ENCODE measurements at places on chromosomes 3 and 15.

- no peak for DNase-seq
Measured at GRCh38 chr15:100114571-100114970, 227.2 kb downstream of the ADAMTS17 start.

DNA sequence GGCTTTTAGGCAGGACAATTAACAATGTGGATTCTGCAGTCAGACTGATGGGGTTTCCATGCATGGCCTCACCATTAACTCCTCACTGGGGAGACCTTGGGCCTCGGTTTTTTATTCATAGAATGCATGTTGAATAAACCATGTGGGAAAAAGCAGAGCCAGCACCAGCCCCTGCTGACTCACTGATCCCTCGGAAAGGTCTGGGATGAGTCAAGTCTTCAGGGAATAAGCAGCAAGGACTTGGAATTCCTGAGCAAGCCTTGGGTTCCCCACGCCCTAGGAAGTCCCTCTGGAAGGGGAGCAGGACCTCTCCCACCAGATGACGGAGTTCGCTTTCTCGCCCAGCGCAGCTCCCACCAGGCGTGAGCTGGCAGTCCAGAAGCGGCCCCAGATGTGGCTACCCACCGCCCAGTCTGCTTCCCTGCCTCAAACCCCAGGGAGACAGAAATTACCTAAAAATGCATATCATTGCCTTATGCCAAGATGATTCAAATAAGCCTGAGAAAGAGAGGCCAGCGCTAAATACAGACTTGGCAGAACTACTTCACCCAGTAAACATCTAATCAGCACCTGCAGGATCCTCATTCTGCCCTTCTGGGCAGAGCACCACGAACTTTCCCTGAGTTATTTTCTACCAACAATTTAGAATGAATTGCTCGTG, 45.4 kb downstream of the BTD start:
- DNase-seq, result no peak

GRCh38 chr3:96863129-96863740, 48.8 kb downstream of the EPHA6 start:
- no peak for DNase-seq

- no peak for DNase-seq
Measured at GRCh38 chr15:74889390-74889882, 406 bp upstream of the MPI start.

DNA sequence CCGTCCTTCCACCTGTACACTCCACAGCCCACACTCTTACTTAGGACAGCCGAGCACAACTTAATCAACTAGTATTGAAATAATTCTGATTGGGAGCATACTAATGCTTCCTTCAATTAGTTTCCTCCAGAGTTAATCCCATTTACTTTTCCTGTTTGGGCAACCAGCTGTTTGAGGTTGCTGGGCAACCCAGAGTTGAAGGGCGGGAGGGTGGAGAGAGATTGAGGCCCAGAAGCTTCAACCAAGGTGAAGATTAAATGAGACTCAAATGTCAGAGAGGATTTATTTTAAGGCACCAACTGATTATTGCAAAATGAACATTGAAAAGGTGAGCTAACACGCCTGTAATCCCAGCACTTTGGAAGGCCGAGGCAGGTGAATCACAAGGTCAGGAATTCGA, 428.5 kb upstream of the SEMA6D start:
- DNase-seq, result no peak

DNA sequence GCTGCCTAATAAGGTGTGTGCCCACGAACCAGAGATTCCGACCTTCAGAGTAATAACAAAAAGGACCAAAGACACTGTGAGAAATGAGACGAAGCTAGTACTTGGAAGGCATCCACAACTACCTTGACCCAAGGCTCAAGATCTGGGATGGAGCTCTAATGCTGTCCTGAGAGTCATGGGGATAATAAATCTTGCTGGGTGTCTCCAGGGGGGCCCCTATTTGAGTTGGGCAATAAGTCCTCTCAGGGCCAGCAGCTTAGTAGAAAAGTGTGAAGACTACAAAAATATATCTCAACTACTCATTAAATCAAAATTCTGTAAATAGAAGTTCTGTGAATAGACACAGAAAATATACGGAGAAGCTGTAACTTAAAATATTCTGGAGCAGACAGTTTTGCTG, 2.9 kb upstream of the NDN start:
- DNase-seq, result no peak

DNA sequence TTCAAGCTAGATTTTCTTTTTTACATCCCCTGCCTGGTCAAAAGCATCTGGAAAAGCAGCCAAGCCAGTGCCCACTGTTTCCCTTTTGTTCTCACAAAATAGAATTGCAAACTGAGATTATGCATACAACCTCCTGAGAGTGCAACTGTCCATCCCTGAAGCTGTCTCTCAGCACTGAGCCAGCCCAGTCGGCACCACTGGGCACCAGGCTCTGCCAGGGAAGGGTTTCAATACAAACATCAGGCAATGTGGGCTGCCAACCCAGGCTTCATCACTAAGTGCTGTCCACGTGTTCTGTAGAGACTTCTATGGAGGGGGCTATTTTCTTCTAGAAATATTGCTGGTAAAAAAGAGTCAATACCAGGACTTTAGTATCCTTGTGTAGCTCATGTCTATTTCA, 356.3 kb upstream of the TBL1XR1 start:
- DNase-seq, result no peak

DNA sequence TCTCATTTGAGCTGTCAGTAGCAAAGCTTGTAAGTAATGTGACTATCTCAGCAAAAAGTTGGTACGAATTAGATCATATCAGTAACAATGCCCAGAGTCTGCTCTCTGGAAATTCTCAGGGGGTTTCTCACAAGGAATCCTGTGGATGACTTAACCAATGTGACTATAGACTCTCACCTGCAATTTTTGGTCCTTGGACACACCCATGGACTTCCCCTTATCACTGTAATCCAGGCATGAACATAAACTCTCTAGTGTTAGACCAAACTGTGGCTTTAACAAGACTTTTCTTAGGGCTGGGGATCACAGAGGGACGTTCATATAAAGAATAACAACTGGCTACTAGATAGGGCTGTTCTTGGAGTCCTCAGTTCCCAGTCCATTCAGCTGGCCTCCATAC, 3.9 kb upstream of the ZNF80 start:
- no peak for DNase-seq

DNA sequence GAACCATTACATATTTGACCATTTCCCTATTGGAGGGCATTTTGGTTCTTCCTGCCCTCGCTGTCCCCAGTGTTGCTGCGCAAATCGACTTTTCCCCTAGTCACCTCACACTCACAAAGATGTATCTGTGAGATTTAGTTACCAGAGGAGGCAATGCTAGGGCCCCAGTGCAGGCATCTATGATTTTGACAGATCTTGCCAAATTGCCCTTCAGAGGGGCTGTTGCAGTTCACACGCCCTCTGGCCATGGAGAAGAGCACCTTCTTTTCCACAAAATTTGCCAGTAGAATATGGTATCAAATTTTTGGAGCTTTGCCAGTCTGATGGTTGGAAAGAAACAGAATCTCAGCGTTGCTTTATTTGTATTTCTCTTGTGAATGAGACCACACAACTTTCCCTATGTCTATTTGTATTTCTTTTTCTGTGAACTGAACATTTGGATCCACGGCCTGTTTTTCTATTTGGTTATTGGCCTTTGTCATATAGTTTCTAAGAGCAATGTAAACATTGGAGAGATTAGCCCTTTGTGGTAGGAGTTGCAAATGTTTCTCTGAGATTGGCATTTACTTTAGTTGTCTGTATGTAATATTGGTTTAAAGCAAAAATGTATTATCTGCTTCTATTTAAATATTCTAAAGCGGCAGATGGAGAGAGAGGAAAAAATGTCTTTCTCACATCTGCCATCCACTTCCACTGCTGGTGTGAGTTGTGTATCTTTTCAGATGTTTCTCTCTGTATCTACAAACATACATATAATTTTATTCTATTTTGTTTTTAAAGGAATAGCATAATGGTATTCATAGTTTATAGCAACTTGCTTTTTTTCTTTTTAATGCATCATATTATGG, 66.1 kb downstream of the DNASE1L3 start:
- no peak for DNase-seq

GRCh38 chr3:146226881-146227280, 24.0 kb downstream of the PLSCR4 start:
- DNase-seq, result no peak

DNA sequence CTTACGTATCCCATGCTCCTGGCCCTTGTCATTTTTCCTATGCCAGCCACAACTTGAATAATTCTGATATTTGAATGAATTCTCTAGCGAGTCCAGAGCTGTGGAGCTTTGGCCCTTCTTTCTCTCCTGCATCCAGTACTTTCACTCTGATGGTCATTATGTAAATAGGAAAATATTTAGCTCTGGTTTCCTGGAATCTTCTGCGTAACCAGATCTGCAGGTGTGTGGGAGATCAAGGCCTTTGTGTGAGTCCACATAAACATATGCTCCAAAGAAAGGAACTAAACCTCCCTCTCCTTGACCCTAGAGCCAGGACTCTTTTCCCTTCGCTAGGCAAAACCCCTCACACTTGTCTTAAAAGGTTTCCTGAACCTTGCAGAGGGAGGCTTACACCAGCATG, 132.5 kb upstream of the THBS1 start:
- DNase-seq, result no peak

DNA sequence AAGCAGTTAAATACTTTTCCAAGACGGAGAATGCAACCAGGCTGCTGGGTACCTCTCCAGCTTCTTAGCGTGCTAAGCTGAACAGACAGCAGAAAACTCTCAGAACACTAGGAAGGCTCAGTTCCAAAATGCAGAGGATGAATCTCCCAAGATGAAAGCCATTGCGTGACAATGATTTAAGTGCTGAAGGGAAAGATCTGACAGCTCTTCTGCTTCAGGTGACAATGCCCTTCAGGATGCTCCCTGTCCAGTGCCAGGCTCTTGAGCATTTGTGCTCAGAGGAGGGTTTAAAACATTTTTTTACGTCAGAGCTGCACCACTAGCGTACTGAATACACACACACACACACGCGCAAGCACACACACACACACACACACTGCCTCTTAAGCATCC, 26.3 kb downstream of the ARHGEF3 start:
- no peak for DNase-seq

DNA sequence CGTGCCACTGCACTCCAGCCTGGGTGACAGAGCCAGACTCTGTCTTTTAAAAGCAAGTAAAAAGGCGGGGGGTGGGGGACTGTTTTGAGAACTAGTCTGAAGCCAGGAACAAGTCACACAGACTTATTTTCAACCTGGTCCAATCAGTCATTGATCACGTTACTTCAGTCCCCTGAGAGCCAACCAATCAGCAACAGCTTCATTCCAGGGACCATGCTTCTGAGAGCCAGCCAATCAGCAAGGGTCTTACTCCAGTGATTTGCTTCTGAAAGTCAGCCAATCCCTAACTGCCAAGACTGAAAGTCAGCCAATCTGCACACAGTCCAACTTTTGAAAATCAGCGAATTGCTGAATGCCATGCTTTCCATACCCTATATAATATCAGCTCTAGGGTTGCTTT, 48.6 kb upstream of the C15orf39 start:
- no peak for DNase-seq

DNA sequence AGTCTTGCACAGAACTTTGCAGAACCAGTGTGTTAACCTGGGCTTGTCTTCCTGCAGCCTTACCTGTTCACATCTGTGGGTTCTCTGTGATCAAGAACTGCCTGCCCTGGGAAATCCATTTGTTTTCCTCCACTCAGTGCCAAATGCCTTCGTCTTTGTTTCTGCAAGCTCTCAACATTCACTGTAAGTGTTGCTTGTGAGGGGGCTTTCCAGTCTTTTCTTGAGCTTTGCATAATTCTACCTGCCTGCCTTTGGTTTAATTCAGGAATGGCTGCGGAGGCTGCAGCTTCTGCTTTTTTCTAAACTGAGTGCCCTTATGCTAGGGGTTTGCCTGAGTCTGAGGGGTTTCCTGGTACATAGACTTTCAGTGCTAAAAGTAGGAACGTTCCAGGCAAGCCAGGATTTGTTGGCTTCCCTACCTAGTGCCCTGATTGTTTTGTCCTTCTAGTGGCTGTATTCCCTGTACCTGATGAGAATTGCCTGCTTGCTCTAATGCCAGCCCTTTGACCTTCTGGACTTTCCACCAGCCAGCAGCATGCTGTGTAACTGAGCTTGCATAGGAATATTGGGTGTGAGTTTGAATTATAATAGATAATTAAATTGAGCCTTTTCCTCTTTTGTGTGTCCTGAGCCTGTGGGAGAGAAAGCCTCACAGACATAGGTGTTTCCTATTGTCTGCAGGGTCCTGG, 96.6 kb upstream of the CLSTN2 start:
- DNase-seq, result no peak

DNA sequence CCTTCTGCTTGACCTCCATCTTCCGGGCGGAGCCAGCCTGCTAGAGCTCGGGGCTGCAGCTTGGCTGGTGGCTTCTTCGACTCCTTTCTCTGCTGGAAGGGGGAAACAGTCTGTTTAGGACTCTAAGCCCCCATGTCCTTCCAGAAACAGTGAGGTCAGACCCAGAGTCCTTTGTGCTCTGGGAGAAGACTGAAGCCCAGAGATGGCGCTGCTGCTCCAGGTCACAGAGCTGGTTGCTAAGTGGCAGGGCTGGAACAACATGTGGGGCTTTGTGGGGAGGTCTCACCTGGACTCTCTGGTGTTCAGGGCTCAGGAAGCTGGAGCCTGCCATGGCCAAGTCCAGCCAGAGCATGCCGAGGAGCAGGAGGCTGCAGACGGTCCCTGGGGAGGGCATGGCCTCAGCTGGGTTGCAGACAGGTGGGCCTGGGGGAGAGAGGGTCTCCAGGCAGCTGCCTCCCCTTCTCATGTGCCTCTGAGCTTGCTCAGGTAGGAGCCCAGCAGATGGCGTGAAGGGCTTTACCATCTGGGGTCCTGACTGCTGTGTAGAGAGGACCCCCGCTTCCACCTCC, 2.9 kb downstream of the GHRL start:
- DNase-seq, result no peak

GRCh38 chr3:37499061-37499785, 324.8 kb upstream of the LRRFIP2 start:
- no peak for DNase-seq

DNA sequence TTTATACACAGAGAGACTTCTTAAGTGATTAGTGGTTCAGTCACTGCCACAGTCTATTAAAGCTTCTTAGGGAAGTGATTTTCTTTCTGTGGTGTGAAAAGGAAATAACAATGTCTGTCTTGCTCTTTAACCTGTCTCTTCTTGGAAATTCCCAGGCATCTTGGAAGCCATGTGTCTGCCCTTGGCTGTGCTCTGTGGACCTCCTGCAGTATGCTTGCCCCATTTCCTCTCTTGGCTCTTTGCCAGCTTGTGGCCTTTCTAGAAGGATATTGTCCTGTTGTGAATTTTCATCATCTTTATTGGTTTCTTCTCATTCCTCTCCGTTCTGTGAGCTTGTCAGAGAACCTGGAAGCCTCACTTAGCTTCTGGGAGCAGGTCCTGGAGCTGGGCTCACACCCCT, 338.4 kb upstream of the C2CD4B start:
- no peak for DNase-seq

DNA sequence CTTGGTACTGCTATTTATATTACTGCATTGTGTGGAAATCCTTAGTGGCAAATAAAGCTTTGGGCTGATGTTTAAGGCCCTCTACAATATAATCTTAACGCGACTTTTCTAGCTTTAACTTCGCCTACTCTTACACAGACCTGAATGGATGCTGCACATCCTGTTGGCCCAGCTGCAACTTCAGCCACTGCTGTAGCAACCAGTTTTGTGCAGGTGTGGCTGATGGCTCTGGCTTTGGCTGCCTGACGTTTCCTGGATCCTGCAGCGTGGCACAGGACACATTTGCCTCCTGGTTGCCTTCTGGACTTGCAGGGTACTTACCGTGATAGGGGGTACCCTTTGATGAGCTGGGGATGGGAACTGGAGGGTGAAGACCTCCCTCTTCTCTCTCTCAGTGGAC, 20.2 kb upstream of the ERICH6 start:
- DNase-seq, result no peak

GRCh38 chr3:64561325-64561843, 126.4 kb downstream of the ADAMTS9 start:
- no peak for DNase-seq
